ENCODE measurements at places on chromosomes 7 and 10. TPM values are rescaled to one million over a fixed set of nuclear protein-coding genes. Genes with fewer than 3 reads are reported as not detected.

DNA sequence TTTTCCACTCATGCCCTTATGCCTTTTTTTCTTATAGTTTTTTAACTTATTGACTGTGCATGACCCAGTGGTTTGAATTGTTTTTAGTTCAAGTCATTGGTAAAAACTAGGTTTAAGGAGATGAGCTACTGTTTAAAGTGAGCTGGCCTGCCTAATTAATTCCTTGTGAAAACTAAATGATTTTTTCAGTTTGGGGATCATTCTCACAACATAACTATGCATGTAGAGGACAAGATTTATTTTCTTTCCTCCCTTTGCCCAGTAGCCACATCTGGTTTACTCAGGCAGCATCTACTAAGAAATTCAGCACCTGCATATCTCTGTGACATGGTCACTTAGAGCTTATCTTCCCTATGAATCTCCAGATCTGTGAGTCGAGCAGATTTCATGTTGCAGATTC, 1.7 kb downstream of the ADO start:
- no peak for DNase-seq

The PMS2 gene
- 12.3 TPM for total RNA-seq

GRCh38 chr10:78513986-78514385, 480.3 kb downstream of the RPS24 start:
- DNase-seq, result no peak

GRCh38 chr7:153151766-153152165, 392.2 kb downstream of the ACTR3B start:
- DNase-seq, result no peak

DNA sequence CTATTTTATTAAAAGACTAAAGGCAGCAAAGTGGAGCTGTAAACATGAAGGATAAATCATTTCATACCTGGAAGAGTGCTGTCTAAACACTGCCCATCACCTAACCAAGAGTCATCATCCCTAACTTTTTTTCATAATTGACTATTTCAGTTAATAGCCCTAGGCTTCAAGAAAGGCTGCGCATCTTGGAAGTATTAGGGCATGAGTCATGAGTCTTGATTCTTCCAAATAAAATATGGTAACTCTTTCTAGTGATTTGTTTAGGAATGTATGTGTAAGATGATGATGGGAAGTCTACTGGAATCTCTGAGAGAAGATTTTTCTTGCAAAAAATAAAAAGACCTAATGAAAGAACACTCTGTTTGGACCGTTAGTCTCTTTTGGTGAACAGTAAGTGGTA, 207.7 kb upstream of the AHR start:
- DNase-seq, result no peak

- DNase-seq, result no peak
Measured at GRCh38 chr10:58921421-58921855, 255.0 kb upstream of the PHYHIPL start.

The VAX1 gene
- not detected for total RNA-seq

The GNAT3 gene
- not detected for total RNA-seq
